ENCODE measurements at places on chromosomes 4 and X.
A peak's percentile ranks its signal among the peaks of the same experiment; 100 is the strongest.

DNA sequence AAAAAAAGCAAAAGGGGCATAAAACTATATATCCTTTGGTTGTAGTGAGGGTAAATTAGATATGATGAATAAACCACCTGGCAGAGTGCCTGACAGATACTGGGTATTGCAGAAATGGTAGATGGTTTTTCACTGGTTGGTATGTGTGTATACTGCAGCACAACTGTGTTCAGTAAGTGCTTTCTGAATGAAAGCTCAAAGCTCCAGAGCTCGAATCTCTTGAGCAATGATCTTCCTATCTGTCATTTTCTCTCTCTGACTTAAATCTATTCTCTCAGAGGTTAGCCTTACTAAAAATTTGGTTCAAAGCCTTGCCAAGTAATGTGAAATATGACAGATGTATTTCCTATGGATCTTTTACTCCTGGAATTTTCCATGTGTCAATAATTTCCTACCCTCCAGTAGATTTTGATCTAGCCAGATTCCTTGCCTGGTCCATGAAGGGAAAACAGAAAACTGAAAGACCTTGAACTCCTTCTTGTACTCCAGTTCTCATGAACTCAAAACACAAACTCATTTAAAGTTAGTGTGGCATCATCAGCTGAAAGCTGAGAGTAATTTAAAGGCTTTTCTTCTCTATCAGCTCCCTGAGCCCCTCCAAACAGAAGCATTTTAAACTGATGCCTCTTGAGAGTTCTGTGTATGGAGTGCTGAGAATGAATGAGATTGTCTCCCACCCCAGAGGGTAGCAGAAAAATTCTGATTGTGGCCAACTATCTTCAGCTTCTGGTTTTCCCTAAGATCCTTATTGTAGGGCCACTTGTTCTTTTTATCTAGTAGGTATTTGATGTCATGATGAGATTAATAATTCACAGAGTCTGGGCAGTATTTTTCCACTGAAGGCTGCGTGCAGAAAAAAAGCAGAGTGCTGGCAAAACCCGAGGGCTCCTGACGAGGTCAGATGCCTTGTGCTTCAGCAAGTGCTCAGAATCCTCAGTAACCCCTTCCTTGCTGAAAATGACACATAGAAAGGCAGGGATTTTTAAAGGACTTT lies 363.4 kb upstream of the BOD1L1 start:
- DNase-seq: no peak

DNA sequence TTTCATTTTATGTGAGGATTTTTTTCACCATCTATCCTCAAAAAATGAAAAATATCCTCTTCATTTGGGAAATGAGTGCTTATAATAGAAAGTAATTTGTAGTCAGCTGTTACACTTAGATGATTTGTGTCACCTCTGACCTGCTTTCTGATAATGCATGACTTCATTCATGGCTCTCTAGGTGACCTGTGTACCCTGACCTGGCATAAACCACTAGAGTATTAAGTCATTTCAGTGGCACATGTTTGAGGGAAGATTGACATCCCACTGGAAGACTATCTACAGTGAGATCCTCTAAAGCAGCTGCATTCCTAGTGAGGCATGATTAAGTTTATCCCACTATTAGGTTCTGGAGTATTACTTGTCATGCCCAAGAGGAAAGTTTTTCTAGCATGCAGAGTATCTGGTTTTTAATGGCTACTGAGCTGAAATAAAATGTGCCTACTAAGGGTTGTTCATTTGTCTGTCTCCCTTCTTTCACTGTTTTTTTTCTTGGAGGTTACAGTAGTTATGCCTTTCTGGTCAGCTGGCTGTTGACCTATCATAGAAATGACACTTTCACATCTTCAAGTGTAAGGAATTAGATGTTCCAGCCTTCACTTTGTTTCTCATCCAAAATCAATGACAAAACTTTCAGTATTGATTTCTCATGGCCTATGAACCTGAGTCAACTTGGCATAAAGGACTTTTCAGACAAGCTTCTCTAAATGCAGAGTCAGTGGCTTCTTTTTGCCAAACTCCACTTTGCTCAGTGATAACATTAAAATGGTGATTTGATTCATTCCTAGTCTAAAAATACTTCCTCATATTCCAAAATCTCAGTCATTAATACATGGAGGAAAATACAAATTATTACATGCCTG lies 33.1 kb downstream of the TET2 start:
- no peak for DNase-seq

DNA sequence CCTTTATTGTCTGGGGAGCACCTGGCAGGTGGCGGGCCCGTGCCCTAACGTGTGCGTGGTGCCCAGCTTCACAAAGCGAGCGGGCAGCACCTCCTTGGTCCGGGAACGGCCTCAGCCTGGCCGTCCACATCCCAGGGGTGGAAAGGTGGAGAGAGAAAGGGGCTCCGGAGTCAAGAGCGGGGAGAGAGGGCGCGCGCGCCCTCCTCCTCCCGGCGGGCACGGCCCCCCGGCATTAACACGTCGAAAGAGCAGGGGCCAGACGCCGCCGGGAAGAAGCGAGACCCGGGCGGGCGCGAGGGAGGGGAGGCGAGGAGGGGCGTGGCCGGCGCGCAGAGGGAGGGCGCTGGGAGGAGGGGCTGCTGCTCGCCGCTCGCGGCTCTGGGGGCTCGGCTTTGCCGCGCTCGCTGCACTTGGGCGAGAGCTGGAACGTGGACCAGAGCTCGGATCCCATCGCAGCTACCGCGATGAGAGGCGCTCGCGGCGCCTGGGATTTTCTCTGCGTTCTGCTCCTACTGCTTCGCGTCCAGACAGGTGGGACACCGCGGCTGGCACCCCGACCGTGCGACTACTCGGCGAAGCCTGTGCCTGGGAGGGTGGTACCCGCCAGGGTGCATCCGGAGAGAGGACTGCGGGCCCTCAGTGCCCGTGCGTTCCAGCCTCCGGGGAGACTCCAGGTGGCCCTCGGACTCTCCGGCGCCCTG lies at the start of gene KIT:
KIT (plus strand) TSS at position 407 of the 701 bp plus-strand sequence; CDS start at position 465, 58 bp downstream.
- peak; percentile 29 for DNase-seq

DNA sequence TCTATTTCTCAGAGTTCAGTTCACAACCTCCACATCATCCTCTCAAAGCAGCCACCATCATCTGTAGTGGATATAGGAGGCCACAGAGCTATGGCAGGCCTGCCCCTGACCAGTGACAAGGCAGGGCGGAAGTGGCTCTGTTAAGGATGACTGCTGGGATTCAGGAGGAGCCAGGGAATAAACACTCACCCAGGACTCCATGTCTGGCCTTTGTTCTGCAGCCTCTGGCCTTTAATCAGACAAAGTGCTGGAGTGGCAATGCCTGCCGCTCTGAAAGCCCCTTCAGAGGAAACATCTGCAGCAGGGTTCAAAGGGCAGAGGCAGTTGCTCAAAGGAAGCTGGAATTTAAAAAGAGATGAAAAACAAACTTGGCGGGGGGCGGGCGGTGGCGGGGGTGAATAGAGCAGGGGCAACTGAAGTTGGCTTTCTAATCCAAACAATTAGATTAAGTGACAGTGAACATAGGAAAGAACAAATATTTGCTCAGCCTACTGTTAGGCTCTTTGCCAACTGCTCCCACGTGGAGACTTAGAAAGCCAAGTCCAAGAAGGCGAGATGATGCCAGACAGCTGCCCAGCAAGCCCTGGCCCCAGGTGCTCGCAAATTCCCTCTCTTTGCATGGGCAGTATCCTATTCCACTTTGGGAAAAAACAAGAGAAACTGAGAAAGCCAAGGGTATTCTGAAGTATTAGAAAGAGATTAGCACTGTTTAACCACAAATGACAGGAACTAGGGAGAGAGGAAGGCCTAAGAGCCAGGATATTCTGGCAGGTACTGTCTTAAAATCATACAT lies 5.5 kb downstream of the MPP1 start:
- DNase-seq: no peak

DNA sequence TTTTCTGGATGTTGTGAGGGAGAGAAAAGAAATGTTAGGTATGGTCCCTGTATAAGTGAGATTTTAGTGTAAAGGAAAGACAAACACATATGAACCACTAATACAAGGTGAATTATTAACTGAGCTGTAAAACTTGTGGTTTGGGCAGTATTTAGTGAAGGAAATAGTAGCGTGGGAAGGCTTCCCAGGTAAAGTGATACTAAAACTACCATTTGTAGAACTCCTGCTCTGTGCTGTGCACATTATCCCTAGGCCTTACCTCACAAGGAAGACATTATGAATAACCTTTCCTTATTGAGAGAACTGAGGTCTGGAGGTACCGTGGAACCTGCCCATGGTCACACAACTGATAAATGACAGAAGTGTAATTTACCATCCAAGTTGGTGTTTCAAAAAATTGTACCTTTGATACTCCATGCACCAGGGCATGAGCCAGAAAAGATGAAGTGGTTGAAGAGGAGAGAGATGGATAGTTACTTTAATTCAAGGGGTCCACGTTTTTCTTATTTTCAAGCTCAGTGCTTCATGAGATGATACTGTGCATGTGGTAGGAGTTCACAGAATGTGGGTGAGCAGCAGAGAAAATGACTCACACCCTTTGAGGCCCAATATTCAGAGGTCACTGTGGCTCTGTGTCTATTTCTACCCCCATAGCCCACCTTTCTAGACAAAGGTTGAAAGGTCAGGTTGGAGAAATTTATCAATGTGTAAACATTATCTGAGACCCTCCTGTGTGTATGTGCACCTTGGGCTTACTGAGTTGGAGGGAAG lies 2.6 kb upstream of the VSIG4 start:
- no peak for DNase-seq

DNA sequence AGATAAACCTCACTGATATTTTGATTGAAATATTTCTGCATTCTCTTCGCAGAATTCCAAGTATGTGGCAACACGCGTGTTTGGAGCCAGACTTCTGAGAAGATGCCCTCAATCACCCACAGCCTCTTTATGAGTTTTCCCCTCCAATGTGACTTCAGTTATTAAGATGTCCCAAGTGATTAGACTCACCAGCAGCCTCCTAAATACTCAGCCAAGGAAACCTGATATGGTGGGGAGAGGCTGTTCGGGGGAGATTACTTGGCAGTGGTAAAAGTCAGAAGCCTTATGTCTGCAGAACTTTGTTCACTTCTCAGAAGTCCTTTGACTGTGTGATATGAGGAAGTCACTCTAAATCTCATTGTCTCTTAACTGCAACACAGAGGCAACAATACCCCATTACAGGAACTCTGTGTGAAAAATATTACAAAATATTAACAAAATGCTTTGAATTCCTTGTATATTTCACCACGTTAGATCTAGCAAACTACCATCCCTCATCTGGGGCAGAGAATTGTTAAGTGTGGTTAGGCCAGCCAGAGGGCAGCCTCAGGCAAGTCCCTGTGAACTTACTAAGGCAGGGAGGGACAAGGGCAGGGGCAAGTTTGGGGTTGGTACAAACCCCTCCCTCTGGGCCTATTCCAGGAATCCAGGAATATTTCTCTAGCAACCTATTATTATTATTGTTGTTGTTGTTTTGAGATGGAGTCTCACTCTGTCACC lies 151.4 kb upstream of the USP9X start:
- no peak for DNase-seq

DNA sequence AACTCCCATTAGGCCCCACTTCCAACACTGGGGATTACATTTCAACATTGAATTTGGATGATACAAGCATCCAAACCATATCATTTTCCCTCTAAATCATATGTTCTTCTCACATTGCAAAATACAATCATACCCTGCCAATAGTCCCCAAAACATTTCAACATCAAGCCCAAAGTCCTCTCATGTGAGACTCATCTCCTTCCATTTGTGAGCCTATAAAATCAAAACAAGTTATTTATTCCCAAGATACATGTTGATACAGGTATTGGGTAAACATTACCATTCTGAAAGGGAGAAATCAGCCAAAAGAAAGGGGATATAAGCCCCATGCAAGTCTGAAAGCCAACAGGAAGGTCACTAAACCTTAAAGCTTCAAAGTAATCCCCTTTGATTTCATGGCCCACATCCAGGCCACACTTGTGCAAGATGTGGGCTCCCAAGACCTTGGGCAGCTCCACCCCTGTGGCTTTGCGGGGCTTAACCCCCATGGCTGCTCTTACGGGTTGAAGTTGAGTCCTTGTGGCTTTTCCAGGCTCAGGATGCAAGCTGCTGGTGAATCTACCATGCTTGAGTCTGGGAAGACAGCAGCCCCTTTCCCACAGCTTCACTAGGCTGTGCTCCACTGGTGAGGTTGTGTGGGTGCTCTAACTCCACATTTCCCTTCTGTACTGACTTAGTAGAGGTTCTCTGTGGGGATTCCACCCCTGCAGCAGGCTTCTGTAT lies 40.6 kb upstream of the SERTM2 start:
- DNase-seq: no peak

- no peak for DNase-seq
Observed at GRCh38 chrX:47217121-47217851, 1.2 kb upstream of the CDK16 start.
